Hematopoietic multipotent progenitor cell treated with erythropoietin and hydrocortisone succinate and interleukin-3 and kit ligand, for 15 days (in vitro differentiated cells): ENCODE measurements at places on chromosomes 2 and 18.

- no peak for DNase-seq
These were observed 192.0 kb downstream of the MTX2 start for GRCh38 chr2:176461098-176461808.

DNA sequence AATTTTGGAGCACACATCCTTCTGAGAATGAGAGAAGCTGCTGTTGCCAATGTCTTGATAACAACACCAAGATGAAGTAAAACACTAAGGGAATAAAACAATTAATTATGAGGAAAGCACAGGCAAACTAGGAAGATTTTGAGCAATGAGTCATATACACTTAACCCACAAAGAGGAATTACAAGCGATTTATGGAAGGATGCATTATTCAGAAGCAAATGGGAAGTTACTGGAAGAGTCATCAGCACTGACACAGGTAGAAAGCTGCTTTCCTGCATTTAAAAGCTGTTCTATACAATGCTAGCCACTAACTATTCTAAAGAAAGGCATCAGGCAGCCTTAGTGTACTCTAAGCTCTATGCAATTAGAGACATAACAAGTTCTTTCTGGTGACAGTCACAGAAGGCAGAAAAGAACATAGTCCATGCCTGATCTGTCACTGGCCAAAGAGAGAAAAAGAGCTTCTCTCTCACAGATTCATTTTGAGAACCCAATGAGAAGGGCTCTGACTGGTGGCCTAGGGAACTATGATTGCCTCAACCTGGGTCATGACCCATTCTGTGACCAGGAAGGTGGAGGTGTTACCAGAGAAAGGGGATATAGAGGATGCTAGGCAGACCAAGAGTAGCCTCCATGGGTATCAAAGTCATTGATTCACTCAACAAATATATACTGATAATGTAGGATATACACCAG is 45.4 kb downstream of the M1AP start:
- DNase-seq = no peak

DNA sequence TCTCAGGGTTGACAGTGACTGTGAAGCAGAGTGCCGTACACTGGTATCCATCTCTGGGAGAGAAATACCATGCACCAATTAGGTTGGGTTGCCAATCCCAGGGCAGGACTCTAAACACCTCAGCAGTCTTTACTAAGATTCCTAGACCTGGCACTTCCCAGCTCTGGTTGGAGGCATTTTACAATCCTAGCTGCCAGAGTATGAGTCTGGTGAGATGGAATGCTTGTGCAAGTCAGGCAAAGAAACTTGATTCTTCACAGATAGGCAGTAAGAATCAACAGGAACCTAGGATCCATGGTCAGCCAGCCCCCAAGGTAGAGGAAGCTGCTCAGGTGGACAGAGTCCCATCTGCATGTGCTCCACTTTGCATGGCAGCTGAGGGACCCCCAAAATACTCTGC is 6.0 kb upstream of the UGT1A5 start:
- no peak for DNase-seq

GRCh38 chr2:8679567-8679826 is 2.4 kb upstream of the ID2 start:
- peak; percentile 11 for DNase-seq

DNA sequence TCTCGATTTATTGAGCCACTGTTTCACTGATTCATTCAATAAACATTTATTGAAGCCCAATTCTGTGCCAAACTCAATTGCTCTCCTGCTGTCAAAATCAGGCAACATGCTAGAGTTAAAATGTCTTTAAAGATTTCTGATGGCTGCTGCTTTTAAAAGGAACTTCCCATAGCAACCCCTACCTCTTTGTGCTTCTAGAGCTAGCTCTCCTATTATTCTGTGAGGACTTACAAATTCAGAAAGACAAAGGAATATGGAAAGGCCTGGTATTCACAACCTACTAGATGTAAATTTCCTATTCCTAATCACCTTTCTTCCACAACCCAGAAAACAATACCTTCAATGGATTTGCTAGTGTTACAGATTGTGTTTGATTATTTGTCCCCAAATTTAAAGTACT is 395.5 kb downstream of the NRXN1 start:
- DNase-seq = no peak

GRCh38 chr18:80232710-80233109 is 14.6 kb downstream of the PARD6G start:
- DNase-seq = no peak

GRCh38 chr2:143686585-143687164 is 557.5 kb downstream of the ARHGAP15 start:
- DNase-seq = peak; percentile 29

- DNase-seq = no peak
These were observed 9.4 kb downstream of the AMER3 start for GRCh38 chr2:130764821-130765115.

- no peak for DNase-seq
These were observed 675 bp upstream of the SPIRE1 start for GRCh38 chr18:12658426-12659138.

DNA sequence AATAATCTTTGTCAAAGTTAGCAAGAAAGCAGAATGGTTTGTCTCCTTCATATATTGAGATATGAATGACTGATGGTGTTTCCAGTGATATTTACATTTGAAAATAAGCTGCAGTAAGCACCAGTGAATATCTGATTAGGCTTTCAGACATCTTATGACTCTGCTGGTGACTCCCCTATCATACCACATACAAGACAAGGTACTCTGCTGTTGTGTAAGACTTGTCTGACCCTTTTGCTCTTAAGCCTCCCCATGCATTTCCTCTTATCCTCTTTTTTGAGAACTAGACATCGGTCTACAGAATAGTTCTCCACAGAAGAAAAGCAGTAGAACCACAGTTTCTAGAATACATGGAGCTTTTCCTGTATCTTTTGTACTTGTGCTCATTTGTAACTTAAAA is 9.3 kb downstream of the POLI start:
- DNase-seq = no peak

- no peak for DNase-seq
These were observed 684 bp upstream of the ZCCHC2 start for GRCh38 chr18:62522178-62522503.

GRCh38 chr18:50507120-50507590 is 52.7 kb upstream of the MAPK4 start:
- no peak for DNase-seq

- DNase-seq = no peak
These were observed 82.9 kb downstream of the ACTR3 start for GRCh38 chr2:113972766-113973165.

- DNase-seq = no peak
These were observed 78.7 kb downstream of the ICOS start for GRCh38 chr2:204015118-204015843.

DNA sequence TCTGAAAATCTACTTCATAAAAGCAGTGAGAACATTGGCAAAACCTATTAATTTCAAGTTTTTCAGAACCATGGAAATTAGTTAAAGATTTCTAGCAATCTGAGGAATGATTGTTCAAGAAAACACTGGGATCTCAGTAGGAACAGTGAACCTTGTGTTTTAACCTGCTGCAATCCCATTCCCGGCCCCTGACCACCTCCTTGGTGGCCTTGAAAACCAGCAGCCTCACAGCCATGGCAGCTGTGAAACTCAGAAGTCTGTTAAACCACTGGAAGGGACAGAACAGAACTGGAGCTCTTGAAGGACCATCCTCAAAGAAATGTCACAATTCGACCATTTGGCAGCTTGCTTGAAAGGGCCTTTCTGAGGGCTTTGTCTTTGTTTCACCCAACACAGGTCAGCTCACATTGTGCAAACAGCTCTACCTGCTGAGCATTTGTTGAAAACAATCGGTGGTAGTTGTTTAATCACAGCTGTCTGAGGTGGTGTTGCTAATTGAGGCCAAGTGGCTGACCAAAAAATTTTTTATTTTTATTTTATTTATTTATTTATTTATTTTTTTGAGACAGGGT is 25.8 kb downstream of the NEDD4L start:
- DNase-seq = no peak

DNA sequence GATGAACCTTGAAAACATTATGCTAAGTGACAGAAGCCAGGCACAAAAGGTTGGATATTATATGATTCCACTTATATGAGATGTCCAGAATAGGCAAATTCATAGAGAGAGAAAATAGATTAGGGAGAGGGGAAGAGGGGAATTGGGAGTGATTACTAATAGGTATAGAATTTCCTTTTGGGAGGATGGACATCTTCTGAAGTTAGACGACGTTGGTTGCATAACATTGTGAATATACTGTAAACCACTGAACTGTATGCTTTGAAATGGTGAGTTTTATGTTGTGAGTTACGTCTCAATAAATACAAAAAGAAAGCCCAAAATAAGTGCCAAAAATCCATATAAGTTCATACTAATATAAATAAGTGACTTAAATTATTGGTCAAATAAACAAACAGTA is 18.6 kb upstream of the CYP26B1 start:
- no peak for DNase-seq

DNA sequence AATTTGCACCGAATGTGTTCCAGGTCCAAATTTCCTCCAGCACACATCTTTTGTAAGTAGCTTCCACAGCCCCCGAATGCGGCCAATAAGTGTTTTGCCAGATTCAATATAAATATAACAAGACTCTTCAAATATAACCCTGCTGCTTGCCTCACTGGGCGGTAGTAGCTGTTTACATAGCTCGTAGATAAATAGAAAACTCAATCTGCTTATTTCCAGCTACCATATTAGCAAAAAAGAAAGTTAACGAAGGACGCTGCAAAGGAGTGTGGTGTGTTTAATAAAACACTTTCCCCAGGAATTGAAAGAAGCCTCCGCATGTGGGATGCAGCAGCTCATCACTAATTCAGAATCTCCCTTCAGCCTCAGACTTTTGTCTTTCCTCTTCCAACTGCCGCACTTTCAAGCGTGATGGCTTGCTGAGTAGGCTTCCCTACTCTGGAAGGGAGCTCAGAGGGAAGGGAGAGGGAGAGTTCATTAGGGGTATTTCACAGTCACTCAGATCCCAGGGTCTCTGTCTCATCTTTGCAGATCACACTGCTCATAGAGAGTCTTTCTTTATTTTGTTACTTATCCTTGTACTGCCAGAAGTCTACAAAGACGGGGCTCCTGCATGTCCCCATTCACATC is 367.0 kb downstream of the RND3 start:
- no peak for DNase-seq

- DNase-seq = no peak
These were observed 40.2 kb upstream of the WDSUB1 start for GRCh38 chr2:159326569-159327255.

DNA sequence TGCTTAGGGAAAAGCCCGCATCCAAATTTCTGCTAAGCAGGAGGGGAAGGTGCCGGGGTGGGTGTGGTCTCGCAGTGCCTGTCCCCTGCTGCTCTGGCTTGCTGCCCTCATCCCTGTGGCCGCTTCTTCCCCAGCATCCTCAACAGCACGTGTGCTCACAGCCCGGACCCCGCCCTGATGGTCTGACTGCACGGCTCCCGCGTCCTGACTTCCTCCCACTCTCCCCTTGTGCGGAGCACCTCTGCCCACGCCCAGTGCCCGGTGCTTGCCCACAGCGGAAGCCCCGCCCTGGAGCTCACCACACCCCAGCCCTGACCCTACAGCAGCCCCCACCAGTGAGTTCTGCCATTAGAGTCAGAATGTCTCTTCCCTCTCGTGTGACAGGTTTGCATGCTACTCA is 277.9 kb downstream of the NDUFA10 start:
- no peak for DNase-seq

DNA sequence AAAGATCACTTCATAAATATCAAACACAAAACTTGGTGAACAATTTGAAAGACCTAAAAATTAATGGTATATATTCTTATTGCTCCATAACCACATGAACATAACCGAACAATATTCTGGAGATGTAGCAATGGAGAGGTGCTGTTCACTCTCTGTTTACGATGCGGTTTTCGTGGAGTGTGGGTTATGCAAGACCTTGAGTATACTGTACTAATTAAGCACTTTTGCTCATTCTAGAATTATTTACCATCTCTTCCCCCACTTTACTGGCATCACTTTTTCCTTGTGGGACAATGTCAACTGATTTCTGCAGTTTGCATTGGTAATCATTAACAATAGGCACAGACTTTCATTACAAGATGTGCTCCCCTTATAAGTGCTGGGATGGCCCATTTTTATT is 97.6 kb downstream of the RAPH1 start:
- no peak for DNase-seq

- no peak for DNase-seq
These were observed 307.8 kb downstream of the LRRTM1 start for GRCh38 chr2:79996709-79997108.

DNA sequence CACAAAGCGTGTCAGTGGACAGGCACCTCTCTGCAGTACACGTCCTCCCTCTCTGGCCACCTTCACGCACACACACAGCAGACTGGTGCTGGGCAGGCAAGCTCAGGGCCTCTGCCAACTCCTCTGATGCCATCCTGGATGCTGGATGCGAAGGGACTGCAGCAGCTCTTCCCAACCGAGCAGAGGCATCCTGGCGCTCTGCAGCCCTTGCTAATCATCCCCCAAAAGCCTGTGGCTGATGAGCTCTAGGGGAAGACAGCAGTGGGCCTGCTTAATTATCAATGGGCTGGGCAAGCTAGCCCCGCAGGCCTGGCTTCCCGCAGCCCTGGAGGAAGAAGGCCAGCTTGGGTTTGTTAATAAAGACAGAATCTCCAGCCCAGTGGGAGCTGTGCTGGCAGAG is 71.3 kb upstream of the TEX51 start:
- no peak for DNase-seq

DNA sequence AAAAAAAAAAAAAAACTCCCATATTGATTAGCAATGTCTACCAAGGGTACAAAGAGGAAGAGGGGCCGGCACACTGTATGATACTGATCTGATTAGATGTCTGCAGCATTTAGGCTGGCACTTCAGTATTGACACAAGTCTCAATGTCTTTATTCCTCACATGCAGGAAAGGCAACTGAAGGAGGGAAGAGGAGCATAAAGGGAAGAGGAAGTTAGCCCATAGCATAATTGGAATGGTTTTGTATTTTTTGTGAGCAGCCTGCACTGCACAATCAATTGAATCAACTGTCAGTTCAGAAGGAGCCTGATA is 79.0 kb downstream of the DNER start:
- DNase-seq = no peak

DNA sequence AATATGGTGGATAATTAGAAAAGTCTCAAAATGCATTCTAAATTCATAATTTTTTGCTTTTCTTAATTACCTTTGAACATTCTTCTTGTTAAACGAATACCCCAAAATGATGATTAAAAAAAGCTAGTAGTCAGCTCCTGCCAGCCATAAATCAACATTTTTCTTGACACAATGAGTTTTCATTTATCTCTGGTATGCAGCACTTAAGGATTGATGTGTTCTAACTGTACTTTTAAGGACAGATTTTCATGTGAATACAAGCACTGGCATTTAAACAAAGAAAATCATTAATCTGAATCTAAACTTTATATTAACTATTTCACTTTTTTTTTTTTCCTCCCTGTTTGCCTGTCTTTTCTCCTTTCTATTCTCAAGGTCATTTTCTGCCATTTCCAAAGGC is 976.8 kb downstream of the TMEM182 start:
- DNase-seq = no peak

DNA sequence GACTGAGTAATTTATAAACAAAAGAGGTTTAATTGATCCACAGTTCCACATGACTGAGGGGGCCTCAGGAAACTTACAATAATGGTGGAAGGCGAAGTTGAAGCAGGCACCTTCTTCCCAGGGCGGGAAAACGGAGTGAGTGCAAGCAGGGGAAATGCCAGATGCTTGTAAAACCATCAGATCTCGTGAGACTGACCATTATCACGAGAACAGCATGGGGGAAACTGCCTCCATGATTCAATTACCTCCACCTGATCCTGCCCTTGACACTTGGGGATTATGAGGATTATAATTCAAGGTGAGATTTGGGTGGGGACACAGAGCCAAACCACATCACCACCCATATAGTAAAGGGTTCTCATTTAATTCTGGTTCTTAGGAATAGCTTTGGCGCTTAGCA is 219.5 kb upstream of the ATP5MC3 start:
- no peak for DNase-seq
